Suppressor macrophage treated with lipopolysaccharide for 1 hour (primary cell): ENCODE measurements at places on chromosomes 5 and 9.

GRCh38 chr9:76592974-76593347 is 134.0 kb downstream of the GCNT1 start:
- DNase-seq = no peak

GRCh38 chr9:93830012-93830596 is 125.1 kb downstream of the BARX1 start:
- no peak for DNase-seq

GRCh38 chr5:31355337-31355736 is 161.9 kb downstream of the CDH6 start:
- peak; percentile 4 for DNase-seq

DNA sequence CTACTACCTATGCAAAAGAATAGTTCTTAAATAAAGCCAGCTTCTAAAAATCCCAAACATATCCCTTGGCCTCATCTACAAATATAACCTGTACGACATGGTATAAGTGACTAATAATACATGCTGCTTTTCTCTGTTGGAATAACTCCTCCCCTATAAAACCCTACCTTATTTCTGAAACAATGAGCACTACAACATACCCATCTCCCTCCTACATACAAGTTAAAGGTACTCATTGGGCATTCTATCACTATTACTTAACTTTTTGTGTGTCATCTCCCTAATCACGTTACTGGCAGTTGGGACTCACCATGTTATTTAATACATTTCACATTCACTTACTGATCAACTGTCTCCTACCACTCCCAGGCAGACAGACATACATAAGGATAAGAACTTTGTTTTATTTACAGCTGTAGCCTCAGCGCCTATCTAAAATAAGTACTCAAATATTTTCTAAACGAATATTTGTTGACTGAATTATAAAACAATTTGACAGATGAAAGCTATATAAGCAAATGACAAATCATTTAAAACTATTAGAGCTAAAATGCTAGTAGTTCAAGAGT is 4.1 kb downstream of the CLK4 start:
- DNase-seq = no peak

GRCh38 chr5:108930107-108930506 is 182.4 kb downstream of the FER start:
- DNase-seq = no peak

GRCh38 chr5:112310746-112311145 is 108.3 kb downstream of the EPB41L4A start:
- no peak for DNase-seq

- DNase-seq = peak; percentile 86
Observed at GRCh38 chr9:73153793-73154227, 2.1 kb downstream of the ANXA1 start.

GRCh38 chr5:16744164-16744880 is 127.5 kb upstream of the RETREG1 start:
- no peak for DNase-seq

GRCh38 chr5:83715236-83716065 is 5.2 kb downstream of the HAPLN1 start:
- DNase-seq = no peak

DNA sequence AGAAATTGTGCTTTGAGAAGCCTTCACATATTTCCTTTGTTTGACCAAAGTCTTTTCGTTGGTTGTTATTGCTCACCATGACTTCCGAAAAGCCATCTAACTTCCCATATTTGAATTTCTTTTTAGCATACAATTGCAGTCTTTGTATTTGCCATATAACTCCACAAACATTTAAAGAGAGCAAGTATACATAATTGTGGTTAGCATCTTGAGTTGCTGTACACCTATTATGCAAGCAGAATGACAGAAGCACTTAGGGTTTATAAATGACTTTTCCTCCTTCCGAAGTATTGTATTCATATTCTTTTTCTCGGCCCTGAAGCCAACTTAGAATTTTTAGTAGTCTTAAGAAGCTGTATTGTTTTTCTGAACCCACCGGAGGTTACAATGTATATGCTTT is 250.4 kb downstream of the RFK start:
- peak; percentile 21 for DNase-seq

- no peak for DNase-seq
Observed at GRCh38 chr9:114497727-114498382, 7.4 kb downstream of the WHRN start.

GRCh38 chr5:129960831-129961230 is 56.6 kb downstream of the CHSY3 start:
- no peak for DNase-seq

GRCh38 chr9:108783326-108783725 is 72.5 kb downstream of the ACTL7B start:
- no peak for DNase-seq
